Activated naive CD8-positive, alpha-beta T cell treated with anti-CD3 and anti-CD28 coated beads, Interleukin-2, amount 50 U/mL, for 24 hours (primary cell): ENCODE measurements at places on chromosomes 16 and 17.
A peak's percentile ranks its signal among the peaks of the same experiment; 100 is the strongest.

GRCh38 chr16:27759301-27759871 lies 209.4 kb downstream of the KATNIP start:
- DNase-seq, result no peak

DNA sequence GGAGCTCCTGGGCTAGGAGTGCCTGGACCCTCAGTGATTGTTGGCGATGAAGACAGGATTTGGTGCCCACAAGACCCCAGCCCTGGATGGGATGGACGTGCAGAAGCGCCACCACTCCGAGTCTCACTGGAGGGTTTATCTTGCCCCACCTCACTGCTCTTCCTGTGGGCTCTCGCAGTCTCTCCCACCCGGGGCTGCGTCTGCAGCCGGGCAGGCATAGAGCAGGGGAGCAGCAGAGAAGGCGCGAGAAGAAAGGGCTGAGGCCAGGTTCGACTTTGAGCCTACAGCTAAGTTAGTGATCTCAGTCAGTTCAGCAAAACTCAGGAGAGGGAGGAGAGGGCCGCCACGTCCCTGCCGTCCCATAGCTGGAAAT lies 6.6 kb downstream of the UBE2I start:
- no peak for DNase-seq

- no peak for DNase-seq
Measured at GRCh38 chr17:949623-950303, 29.8 kb downstream of the NXN start.

GRCh38 chr17:49861150-49861884 lies 13.4 kb upstream of the TAC4 start:
- DNase-seq, result peak; percentile 63

- DNase-seq, result no peak
Measured at GRCh38 chr17:29376667-29377270, 13.4 kb upstream of the TAOK1 start.

DNA sequence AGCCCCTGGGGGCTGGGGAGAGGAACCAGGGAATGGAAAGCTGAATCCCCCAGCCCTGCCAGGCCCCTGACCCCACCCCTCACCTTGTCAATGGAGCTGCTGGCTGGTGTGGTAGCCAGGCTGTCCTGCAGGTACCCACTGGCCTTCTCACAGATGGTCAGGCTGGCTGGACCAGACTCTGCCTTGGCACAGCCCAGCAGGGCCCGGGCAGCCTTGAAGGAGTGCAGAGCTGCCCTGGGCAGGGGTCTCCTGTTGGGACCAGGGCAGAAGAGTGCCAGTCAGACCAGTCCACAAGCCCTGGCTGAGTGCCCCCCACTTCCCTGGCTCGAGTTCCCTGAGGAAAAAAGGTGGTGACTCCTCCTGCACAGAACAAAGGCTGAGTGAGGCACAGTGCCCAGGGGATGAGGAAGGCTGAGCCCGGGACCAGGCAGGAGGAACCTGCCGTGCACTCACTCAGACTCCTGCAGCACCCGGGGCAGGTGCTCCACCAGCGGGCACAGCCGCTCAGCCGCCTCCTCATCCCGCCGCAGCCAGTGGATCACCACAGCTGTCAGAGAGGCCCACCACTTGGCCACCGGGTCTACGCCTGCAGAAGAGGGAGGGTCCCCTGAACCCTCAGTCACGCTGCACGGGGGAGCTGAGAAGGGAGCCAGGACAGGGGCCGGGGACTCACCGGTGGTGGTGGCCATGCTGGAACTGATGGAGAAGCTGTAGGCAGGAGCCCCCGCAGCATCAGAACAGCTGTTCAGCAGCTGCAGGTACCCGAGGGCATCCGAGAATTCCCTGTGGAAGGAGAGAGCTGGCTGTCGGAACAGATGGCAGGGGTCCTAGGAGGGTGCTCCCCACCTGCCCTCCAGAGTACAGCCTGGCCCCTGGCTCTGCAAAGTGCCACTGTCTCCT lies 22.4 kb downstream of the SREBF1 start:
- DNase-seq, result no peak

DNA sequence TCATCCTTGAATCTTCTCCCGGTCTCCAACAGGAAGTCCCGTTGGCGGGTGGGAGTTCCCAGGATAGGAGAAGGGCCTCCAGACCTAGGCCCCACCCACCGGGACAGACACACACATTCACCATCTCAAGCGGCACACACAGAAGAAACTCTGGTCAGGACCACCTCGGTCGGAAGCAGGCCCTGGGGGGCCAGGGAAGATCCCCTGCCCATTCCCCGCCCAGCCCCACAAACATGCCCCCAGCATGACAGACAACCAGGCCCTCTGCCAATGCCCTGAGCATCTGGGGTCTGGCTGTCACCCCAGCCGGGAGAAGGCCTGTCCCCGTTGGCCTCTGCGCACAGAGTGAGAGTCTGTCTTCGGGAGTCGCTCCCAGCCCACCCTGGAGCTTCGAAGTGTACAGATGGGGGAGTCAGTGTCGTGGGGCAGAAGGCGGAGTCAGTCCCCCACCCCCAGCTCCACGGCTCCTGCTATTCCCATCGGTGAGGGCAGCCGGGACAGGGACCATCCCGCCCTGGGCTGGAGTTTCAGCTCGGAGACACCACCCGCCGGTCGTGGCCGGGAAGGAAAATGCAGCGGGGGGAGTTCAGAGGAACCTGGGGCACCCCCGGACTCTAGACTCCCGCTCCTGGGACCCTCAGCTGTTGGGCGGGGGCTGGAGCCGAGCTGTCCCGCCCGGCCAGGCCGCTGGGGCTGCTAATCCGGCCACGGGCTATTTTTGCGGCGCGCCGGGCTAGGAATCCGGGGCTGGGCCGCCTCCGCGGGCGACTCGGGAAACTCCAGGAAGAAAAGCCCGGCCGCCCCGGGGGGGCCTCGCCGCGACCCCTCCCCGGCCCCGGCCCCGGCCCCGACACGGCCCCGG lies 660 bp downstream of the RHBDF1 start:
- DNase-seq, result no peak

- no peak for DNase-seq
Measured at GRCh38 chr16:63980763-63981162, 1141.1 kb downstream of the CDH11 start.

- no peak for DNase-seq
Measured at GRCh38 chr17:44922136-44922535, 6.8 kb upstream of the GFAP start.

DNA sequence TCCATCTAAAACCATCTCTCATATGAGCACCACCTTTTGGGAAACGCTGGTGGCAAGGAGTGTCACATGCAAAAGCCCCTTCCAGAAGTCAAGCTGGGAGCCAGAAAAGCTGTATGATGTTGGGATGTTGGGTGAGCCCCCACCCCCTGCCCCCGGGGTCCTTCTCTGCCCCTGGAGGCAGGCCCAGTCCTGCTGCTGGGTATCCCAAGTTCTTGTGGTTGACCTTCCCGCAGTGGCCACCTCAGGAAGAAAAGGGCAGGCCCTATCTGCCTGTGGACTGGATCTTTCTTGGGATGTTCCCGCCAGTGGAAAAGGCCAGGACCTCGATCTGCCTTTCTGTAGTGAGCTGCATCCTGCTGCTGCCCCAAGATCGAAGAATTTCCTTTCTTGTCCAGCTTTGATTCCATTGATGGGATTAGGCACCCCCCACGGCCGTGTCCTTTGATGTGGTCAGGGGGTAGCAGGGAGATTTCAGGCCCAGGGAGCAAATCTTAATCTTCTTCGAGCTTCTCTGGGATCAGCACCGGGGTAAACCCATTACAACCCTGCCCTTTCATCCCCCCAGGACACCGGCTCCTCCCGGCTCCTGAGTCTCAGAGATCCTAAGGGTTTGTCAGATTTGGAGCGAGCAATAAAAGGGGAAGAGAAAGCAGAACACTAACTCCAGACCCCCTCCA lies 165.6 kb downstream of the RAB11FIP4 start:
- no peak for DNase-seq

- DNase-seq, result no peak
Measured at GRCh38 chr17:76452127-76452659, 759 bp downstream of the UBE2O start.

GRCh38 chr16:15775209-15775608 lies 81.6 kb downstream of the MYH11 start:
- no peak for DNase-seq

- no peak for DNase-seq
Measured at GRCh38 chr17:50360486-50361115, 12.4 kb downstream of the MRPL27 start.

- no peak for DNase-seq
Measured at GRCh38 chr17:59671386-59671785, 35.8 kb downstream of the PTRH2 start.

- no peak for DNase-seq
Measured at GRCh38 chr17:2874189-2874686, 78.0 kb downstream of the RAP1GAP2 start.

GRCh38 chr17:66717641-66718058 lies 117.3 kb upstream of the CACNG5 start:
- DNase-seq, result no peak

DNA sequence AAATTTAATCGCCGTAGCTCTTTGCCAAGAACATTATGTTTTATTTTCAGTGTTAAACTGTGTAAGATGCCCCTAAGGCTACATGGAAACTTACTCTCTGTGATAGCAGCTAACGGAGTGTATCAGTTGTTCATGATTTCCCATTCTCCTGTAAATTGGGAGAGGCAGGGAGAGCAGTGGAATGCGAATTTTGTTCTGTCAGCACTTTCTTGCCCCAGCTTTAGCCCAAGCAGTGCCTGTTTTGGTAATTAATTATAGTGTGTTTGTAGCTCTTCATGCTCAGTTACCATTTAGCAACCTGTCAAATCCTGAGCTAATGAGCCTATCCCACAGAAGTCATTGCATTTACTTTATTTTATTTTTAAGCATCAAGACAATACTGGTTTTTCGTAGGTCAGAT lies 475.1 kb upstream of the RBFOX1 start:
- no peak for DNase-seq

- DNase-seq, result no peak
Measured at GRCh38 chr16:84329016-84329415, 34.3 kb downstream of the WFDC1 start.

GRCh38 chr17:50289278-50289677 lies 15.0 kb downstream of the TMEM92 start:
- DNase-seq, result no peak

GRCh38 chr16:88398170-88398873 lies 15.6 kb downstream of the ZNF469 start:
- DNase-seq, result no peak

DNA sequence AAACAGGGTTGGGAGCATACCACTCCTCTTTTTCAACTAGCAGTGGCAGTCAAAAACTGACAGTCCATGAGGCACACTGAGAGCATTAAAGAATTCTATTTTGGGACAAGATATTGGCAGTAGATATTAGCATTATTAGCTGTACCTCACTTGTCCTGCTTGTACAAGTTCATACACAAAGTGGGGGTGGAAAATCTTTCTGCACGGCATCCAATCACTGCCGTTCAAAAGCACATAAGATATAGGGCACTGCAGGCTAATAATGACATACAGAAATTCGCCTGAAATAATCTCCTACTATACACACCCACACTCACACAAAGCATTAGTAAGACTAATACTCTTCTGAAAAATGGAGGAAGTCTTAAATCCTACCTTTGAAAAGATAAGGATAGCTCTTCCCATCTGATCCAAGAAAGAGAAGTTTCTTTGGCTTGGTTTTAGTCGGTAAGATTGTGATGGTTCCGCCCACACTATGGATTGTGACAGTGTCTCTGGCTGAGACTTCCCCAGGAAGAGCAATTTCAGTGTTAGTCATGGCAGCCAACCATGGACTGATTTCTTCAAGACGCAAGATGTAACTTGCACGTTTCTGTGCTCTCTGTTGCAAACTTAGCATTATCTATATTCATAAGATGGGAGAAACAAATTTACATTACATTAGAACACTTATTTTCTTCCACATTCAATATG lies 40.6 kb upstream of the ARL6IP1 start:
- DNase-seq, result no peak

- DNase-seq, result no peak
Measured at GRCh38 chr17:79562931-79563210, 48.0 kb downstream of the RBFOX3 start.

GRCh38 chr17:77146882-77147281 lies 6.1 kb downstream of the SEC14L1 start:
- no peak for DNase-seq

- DNase-seq, result no peak
Measured at GRCh38 chr16:66616592-66616991, 12.1 kb downstream of the CMTM3 start.

GRCh38 chr16:17101646-17102045 lies 369.1 kb downstream of the XYLT1 start:
- DNase-seq, result no peak

DNA sequence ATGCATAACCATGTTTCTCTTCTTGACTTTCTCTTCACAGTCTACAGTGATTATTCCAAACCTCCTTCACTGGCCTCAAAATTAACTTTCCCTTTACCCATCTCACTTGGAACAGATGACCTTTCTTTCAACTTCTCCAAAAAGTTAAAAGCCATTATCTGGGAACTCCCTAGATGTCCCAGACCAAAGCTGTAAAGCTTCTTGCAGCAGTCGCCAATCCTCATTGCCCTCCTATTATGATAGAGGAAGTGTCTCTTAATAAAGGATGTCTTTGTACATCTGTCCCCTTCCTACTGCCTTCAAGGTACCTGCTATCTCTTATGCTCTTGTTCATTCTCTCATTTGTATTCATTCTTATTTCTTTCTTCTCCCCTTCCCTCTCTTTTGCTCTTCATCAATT lies 127.5 kb downstream of the MRTFB start:
- DNase-seq, result no peak

- no peak for DNase-seq
Measured at GRCh38 chr17:38451840-38452529, 23.7 kb downstream of the ARHGAP23 start.
